ENCODE measurements at places on chromosomes 5 and 9.

DNA sequence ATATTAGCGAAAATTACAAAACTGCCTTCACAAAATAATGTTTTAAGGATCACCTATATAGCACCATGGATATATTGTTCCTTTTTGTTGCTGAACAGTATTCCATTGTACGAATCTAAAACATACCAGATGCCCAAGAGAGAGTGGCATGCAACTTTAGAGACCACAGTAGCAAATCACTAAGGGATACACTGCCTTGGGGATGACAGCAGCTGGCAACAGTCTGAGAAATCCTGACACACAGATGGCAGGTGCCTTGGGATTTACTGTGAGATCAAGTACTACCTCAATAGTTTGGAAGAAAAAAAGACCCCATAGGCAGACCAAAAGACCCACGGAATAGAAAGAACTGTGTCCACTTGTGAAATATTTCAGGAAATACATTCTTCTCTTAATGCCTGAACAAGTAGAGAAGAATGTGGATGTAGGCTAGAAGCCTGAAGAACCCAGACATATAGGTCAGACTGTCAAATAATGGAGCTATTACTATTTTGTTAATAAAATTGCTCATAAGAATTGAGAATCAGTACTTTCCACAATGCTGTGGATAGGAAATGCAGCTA, 53.4 kb downstream of the PLPP1 start:
- DNase-seq = peak; percentile 90

- no peak for DNase-seq
These were observed 13.0 kb downstream of the BARX1 start for GRCh38 chr9:93942161-93942560.

GRCh38 chr5:42621662-42622061, 135.0 kb upstream of the CCDC152 start:
- no peak for DNase-seq

GRCh38 chr9:36091026-36091953, 45.2 kb upstream of the GLIPR2 start:
- DNase-seq = no peak

- DNase-seq = no peak
These were observed 105.3 kb downstream of the PRDM9 start for GRCh38 chr5:23612701-23613100.

- DNase-seq = no peak
These were observed 50.3 kb upstream of the SPTLC1 start for GRCh38 chr9:92165484-92165883.
